ENCODE measurements at places on chromosomes 11 and 22. TPM values are rescaled to one million over a fixed set of nuclear protein-coding genes. Genes with fewer than 3 reads are reported as not detected.

DNA sequence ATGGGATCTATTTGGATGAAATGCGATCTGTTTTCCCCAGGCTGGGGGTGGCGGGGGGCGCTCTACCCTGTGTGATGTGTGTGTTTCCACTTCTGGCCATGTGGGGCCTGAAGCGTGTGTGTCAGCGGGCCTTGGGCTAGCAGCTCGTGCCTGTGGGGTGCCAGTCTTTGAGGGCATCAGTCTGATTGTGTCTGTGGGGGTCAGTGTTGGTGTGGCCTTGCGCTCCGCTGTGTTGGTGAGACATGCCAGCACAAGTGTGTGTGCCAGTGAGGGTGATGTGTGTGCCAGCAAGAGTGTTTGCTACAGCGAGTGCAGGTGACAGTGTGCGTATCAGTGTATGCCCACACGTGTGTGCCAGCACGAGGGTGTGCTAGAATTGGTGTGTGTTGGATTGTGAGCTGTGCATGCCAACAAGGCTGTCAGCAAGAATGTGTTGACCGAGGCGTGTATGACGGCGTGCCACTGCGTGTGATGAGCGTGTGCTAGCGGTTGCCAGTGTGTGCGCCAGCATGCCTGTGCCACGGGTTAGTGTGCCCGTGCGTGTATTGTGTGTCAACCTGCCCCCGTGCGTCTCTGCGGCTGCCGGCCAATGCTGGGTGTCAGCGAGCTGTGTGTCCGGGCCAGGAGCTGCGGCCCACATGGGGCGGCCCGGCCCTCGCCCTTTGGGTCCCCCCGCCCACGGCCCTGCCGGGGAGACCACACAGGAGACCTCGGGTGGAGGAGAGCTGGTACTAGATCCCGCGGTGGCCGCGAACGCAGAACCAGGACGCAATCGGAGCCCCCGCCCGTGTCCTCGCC, 519 bp downstream of the ARRB1 start:
- DNase-seq: no peak

DNA sequence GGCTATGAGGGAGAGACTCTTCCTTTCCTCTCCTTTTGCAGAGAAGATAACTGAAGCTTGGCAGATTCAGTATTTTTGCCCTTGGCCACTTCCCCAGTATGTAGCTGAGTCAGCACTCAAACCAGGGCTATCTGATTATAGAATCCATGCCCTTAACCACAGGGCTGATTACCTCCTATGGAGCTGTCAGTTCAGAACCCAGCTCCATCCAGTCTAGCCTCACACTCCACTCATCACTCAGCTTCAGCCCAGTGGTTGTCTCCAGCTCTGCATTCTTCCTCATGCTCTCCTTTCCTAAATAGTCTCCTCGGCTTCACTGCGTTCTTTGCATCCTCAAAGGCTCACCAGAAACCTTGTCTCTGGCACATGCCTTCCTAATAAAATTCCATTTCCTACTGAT, 151.6 kb upstream of the BLID start:
- DNase-seq: no peak

DNA sequence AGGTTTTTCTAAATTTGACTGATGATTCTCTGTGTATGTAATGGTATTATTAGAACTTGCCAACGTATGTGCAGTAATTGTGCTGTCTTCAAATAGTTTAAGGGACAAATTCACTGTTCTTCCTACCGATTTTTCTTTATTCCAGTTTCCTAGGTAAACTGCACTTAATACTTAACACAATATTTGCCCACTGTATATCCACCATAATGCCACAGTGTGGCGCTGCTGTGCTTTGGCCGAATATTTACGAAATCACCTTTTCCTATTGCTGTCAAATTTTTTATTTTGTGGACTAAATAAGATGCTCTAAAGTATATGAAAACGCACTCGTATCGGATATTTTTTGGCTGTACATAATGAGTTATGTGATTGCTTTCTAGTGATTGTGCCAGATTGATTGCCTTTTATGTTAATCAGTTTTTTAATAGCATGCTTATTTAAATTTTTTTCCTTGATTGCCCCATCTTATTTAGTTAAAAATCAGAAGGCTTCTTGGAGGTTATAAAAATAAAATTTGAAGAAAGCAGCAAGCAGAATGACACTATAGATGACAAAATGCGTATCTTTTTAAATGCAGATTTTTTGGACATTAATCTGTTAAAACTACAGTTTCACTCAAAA, 10.5 kb downstream of the AASDHPPT start:
- DNase-seq: peak; percentile 4

GRCh38 chr11:45260071-45260470, 26.1 kb downstream of the SYT13 start:
- DNase-seq: no peak

- peak; percentile 17 for DNase-seq
Measured at GRCh38 chr11:1410366-1411291, 20.9 kb downstream of the BRSK2 start.

DNA sequence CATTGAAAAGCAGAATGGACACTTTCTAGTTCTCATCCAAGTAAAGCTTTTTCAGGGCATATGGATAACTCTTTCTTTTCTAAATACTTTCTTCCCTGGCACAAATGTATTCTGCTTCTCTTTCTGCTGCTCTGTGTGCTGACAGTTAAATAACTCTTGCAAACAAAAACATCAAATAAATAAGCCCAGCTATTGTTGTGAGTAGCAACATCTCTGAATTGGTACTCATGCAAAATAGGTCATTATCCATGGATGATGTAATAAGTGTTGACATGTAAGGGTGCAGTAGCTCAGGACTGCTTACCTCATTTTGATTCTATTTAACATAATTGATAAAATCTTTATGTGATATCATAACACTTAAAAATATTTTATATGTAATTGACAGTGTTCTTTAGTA, 164.3 kb downstream of the MSANTD4 start:
- no peak for DNase-seq

GRCh38 chr22:38238519-38239071, 34.2 kb downstream of the TMEM184B start:
- DNase-seq: peak; percentile 46

Gene RASD2
- polyA plus RNA-seq: 20.8 TPM

Gene LRRC56
- polyA plus RNA-seq: 7.3 TPM

All from forelimb muscle (tissue), 1 donor.